GOT3 (cell line): ENCODE measurements at places on chromosomes 11 and 22.

GRCh38 chr11:45182902-45183301, 36.5 kb downstream of the PRDM11 start:
- no peak for DNase-seq

DNA sequence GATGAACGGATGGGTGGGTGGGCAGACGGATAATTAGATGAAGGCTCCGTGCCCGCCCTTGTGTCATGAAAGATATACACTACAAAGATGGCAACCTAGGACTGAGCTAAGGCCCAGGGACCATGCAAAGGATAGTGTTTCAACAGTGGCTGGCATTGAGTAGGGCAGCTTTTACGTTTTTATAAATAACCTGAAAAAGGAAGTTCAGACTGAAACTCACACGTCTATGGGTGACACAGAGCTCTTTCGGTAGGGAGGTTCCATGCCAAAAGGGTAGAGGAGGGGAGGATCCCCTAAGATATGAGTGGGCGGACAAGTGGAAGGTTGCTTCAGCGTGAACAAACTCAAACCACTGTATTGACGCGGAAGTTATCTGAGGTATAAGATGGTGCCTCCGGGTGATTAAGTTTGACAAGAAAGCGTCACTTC, 90.5 kb downstream of the UBASH3B start:
- no peak for DNase-seq

GRCh38 chr11:70805243-70805642, 406.9 kb downstream of the CTTN start:
- DNase-seq: no peak

DNA sequence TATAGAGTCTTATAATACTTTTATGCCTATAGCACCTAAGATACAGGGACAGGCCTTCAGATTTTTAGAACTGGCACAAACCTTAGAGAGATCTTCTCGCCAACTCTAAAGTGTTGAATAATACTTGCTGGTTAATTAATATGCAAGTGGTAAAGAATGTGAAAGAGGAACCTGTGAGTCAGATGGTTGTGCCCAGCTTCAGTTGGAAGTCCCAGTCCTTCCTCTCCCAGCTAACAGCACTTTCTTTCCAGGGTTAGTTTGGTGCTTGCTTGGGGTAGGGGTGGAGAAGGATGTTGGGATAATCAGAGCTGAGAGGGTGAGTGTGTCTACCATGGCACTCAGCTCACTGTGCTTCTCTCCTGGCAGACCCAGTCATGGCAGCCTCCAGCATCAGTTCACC, 4.9 kb upstream of the TMEM132A start:
- DNase-seq: no peak
